ENCODE measurements at places on chromosomes 6 and 20.

- no peak for DNase-seq
These were observed 37.6 kb downstream of the HMGN3 start for GRCh38 chr6:79196912-79197311.

DNA sequence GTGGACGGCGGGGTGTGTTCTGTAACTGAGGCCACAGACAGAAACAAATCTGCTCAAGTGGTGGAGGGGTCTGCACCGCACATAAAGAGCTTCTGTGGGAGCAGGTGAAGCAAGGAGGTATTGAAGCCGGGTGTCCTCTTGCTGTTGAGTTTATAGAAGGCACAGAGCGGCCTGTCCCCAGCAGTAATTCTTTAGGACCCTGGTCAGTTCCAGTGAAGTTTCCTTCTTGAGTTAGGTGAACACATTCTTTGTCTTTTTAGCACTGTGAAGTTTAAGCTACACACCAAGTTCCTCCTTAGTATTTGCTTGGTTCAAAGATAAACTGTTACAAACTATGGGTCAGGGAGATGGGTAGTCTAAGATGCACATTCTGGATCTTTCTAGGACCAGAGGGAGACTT is 6.1 kb downstream of the PRDM1 start:
- DNase-seq, result no peak

DNA sequence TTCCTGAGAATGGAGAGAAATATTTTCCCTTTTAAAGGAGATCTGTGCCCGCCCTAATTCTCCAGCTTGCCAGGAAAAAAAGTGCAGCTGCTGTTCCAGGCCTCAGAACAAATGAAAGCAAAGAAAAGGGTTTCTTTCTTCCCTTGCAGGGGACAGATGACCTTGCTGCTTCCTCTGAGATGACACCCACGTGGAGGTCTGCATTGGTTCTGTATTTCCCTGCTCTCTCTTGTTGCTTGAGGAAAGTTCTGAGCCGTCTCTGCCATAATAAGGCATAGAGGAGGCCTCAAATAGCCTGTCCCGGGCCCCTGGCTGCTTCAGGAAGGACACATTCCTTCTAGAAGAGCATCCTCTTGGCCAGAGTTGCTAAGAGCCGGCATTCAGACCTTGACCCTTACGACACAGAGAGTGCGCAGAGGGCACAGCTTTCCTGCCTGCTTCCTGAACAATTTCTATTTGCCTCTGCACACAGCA is 501.8 kb upstream of the SULF2 start:
- DNase-seq, result no peak

DNA sequence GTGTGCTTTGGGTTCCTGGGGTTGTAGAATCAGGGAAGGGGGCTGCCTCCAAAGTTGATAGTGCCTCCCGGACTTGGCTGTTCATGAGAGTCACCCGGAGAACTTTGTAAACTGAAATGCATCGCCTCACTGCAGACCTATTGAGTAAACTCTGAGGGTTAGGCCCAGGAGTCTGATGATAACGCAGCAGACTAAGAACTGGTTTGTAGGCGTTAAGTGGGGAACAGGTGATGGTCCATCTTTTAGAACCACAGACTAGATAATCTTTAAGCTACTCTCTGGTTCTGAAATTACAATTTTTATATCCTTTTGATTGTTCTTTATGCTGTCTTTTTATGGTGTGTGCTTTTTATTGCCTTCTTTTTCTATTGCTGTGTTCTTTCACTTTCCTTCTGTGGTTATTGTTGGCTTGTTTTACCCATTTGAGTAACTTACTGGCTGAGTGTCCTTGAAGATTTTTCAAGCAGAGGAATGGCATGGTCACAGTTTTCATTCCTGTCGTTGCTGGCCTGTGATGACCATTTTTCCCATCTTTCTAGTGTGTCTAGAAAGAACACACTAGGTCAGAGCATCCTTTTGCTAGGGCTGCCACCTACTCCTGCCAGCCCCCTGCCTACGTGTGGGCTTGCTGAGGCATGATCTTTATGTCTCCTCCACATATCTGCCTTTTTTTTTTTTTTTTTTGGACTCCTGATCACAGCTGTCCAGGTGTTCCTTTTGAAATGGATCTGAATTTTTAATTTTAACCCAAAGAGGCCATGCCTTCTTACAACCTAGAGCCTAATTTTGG is 30.9 kb downstream of the LRRC1 start:
- DNase-seq, result no peak

DNA sequence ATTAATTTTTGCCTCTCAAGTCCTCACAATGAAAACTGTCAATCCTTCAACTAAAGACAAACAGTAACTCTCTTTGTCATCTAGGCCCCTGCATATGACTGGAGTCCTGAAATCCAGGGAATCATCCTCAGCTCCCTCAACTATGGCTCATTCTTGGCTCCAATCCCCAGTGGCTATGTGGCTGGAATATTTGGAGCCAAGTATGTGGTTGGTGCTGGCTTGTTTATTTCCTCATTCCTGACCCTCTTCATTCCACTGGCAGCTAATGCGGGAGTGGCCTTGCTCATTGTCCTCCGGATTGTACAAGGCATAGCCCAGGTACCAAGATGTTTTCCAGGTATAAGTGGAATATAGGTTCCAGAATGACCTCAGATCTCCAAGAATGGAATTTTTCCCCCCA is 15.4 kb downstream of the SLC17A4 start:
- no peak for DNase-seq

DNA sequence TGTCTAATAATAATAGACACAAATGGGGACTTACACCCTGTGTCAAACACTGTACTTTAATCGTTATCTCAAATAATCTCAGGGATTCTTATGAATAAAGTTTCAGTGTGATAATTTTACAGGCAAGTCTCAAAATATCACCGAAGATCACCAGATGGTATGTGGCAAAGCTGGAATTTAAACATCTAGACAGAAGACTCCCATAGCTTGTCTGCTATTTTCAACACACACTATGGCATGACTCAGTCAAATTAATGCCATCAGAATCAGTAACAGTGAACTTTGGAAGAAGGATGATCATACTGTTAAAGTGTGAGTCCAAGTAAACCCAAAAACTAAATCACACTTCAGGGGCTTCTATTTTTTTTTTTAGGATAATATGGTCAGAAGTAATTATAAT is 867.6 kb upstream of the FLRT3 start:
- DNase-seq, result no peak

Data from iris pigment epithelial cell (primary cell).